ENCODE measurements at places on chromosomes 2 and 18.

DNA sequence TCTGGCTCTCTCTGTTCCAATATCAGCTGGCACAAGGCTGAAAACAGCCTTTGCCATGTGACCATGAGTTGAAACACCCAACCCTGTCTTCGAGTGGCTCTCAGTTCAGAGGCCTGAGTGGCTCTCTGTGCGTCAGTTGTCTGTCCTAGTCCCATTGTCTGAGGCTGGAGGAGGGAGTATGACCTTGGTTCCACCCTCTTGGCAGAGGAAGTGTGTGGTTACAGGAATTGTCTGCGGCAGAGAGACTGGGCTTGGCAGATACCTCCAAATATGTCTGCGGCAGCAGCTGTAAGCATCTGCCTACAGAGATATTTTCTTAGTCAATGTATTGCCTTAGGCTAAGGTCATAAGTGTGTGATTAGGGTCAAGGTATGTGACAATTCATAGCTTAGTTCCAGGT is 32.6 kb downstream of the CNGA3 start:
- DNase-seq, result no peak

GRCh38 chr2:28435241-28435640 is 42.6 kb downstream of the FOSL2 start:
- no peak for DNase-seq

- DNase-seq, result peak; percentile 23
These were observed 247.4 kb upstream of the CYP26B1 start for GRCh38 chr2:72395096-72395495.

- DNase-seq, result no peak
These were observed 270.7 kb upstream of the KLHL29 start for GRCh38 chr2:23114299-23114698.

- DNase-seq, result no peak
These were observed 11.6 kb upstream of the PTPN2 start for GRCh38 chr18:12895626-12896025.

- no peak for DNase-seq
These were observed 1530.6 kb upstream of the SLC39A10 start for GRCh38 chr2:194126418-194126817.

GRCh38 chr2:66571918-66572317 is 137.0 kb downstream of the MEIS1 start:
- DNase-seq, result no peak

GRCh38 chr18:25467226-25467987 is 115.4 kb upstream of the ZNF521 start:
- no peak for DNase-seq

DNA sequence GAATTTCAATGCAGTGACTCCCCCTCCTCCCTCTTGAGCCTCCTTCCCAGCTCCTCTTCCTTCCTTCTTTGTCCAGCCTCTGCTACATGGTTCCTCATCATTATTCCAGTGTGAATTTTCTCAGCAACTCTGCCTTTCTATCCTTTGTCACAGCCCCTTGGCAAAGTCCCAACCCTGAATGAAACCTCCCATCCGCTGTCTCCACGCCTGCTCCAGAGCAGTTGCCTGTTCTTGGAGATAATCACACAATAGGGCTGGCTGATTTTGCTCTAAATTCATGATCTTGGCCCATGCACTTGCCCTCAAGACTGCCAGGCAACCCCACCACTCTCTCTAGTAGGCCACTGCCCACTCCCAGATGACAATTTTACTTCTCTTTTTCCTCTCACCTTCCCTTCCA is 61.4 kb downstream of the BCL2L11 start:
- DNase-seq, result no peak

DNA sequence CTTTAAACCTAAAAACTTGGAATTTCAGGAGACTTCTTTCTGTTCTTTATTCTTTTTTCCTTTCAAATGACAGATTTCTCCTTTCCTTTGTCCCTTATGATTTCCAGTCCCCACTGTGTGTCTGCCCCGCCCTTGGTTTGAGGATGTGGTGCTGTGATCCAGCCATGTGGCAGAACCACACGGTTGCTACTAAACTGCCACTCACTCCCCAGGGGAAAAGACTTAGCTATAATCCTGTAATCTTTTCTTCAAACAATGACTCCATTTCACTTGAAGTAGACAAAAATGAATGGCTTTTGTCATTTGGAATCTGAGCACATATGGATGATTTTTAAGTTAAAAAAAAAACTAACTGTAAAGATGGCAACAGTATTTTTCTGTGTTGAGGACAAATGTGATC is 76.2 kb upstream of the STAM2 start:
- no peak for DNase-seq

Data from NCI-H748 treated with DMSO at 0.1 percent for 48 hours (cell line).